Aorta (tissue), 5 donors: ENCODE measurements at places on chromosomes 7 and 10.

DNA sequence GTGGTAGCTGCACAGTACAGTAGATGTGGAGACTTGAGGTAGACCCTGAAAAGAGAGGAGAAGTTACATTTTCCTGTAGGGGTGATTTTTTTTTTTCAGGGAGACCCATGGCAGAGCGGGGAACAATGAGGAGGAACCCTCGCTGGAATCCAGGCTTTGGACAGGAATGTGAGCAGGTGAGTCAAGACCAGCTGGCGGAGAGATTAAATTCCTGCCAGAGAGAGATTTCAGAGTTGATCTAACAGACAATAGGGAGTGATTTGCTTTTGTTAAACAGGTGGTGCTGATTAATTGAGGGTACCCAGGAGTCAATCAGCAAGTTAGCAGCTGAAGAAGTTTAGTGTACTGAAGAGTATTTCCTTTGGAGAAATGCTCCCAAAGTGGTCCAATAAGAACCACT is 41.6 kb upstream of the MINDY3 start:
- no peaks in the 10 kb centered on the region for H3K4me1 ChIP-seq
- no peaks in the 10 kb centered on the region for H3K36me3 ChIP-seq
- no peak for DNase-seq
- H3K27ac ChIP-seq: no peak overlapping the region
- H3K4me3 ChIP-seq: no peak overlapping the region

- H3K27me3 ChIP-seq: no peaks in the 10 kb centered on the region
- no peak overlapping the region for H3K27ac ChIP-seq
- no peaks in the 10 kb centered on the region for H3K36me3 ChIP-seq
- peaks cover 3% of the 10 kb centered on the region for H3K4me1 ChIP-seq
- no peak overlapping the region for H3K4me3 ChIP-seq
These were observed 52.8 kb downstream of the CPEB3 start for GRCh38 chr10:92238054-92238585.

DNA sequence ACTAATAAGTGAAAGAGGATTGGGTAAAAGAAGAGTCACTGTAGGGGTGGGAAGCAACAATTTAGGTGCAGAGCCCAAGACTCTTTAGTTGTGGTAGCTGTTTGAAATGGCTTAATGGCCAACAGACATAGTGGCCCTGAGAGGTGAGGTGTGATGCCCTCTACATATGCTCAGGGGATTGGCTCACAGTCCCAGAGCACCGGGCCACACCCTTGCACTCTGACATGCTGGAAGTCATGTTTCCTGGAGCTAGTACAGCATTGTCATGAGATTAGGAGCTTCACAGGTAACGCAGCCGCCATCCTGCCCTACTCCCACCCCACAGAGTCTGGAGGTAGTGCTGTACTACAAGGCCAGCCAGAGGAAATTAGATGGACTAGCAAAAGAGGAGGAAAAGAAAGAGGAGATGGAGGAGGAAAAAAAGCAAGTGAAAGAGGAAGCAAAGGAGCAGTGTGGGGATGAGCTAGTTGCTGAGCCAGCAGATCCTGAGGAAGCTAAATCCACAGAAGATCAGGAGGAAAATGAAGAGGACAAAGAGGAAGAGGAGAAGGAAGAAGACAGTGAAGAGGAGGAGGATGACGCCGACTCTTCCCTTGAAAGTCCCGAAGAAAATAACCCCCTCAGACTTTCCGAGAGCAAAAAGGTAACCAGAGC is 14.8 kb upstream of the FLNC start:
- DNase-seq: no peak
- H3K27ac ChIP-seq: no peak overlapping the region
- no peaks in the 10 kb centered on the region for H3K36me3 ChIP-seq
- no peaks in the 10 kb centered on the region for H3K27me3 ChIP-seq
- no peak overlapping the region for H3K4me3 ChIP-seq
- no peaks in the 10 kb centered on the region for H3K4me1 ChIP-seq

- no peaks in the 10 kb centered on the region for H3K27me3 ChIP-seq
- H3K27ac ChIP-seq: no peak overlapping the region
- no peaks in the 10 kb centered on the region for H3K36me3 ChIP-seq
- no peak for DNase-seq
- no peak overlapping the region for H3K4me3 ChIP-seq
- H3K4me1 ChIP-seq: no peaks in the 10 kb centered on the region
These were observed 192.5 kb upstream of the SEMA3C start for GRCh38 chr7:81111358-81111757.

DNA sequence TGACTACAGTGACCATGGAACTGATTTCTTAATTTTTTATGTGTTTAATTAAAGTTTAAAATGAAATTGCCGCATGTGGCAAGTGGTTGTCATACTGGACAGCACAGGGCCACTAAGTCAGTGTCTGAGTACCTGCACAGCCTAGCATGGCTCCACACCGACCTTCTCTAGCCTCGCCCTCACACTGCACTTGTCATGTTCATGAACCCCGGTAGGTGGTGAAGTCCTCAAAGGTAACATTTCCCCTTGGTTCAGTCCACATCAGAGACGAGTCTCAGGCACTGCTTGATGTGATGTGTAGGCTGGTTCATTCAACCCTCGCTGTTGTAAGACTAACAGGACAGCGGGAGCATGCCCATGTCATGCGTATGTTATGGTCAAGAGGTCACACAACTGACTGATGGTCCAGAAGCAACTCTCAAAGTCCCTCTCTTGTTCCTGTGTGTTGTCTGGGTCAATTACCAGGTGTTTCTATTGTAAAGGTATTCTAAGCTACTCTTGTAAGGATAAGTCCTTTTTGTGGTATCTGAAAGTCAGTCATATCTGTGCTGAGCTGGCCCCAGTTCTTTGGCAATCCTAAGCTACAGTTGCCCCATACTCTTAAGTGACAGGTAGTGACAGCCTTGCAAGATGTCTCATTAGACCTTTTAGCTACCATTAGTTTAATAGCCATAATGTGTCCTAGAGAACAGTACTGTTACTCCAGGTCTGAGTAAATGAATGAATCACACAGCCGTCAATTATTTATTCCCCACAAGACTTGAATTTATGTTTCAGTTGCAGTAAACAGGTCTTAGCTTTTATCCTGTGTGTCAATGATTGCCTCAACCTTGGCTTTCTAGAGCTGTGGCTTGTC is 32.9 kb upstream of the ZC3HAV1L start:
- no peaks in the 10 kb centered on the region for H3K27me3 ChIP-seq
- DNase-seq: no peak
- H3K27ac ChIP-seq: no peak overlapping the region
- H3K36me3 ChIP-seq: peaks cover 15% of the 10 kb centered on the region
- no peak overlapping the region for H3K4me3 ChIP-seq

GRCh38 chr10:22912763-22913384 is 15.0 kb upstream of the ARMC3 start:
- no peaks in the 10 kb centered on the region for H3K4me1 ChIP-seq
- H3K4me3 ChIP-seq: no peak overlapping the region
- no peaks in the 10 kb centered on the region for H3K36me3 ChIP-seq
- DNase-seq: no peak

DNA sequence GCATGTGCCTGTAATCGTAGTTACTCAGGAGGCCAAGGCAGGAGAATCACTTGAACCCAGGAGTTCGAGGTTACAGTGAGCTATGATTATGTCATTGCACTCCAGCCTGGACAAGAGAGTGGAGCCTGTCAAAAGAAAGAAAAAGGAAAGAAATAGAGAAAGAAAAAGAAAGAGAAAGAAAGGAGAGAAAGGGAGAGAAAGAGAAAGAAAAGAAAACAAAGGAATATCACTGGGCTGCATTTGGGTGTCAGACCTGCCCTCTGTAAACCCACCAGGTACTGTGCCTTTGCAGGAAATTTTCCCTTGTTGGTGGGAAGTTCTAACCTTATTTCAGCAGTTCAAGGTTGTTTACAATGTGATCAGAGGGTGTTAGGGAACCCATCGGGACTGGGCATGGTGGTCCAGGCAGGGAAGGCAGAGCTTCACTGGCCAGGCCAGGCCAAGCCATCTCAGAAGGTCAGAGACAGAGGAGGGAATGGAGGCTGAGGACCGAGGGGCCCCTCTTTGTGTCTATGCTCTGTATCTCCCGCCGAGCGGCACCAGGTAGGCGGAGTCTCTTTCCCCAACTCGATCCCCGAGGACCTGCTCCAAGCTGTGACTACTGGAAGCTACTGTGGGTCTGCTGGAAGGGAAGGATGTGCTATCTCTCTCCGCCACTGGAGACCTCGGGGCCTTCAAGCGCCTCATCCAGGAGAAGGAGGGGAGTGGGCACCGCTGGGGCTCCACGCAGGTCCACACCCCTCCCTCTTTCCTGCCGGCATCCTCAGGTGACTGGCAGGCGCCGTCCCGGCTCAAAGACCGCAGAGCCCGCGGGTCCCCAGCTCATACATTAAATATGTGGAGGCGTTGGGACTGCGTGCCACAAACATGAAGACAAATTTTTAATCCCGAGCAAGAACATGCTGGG is 15.2 kb upstream of the KAZALD1 start:
- H3K4me1 ChIP-seq: no peaks in the 10 kb centered on the region
- no peak overlapping the region for H3K4me3 ChIP-seq
- no peak for DNase-seq

DNA sequence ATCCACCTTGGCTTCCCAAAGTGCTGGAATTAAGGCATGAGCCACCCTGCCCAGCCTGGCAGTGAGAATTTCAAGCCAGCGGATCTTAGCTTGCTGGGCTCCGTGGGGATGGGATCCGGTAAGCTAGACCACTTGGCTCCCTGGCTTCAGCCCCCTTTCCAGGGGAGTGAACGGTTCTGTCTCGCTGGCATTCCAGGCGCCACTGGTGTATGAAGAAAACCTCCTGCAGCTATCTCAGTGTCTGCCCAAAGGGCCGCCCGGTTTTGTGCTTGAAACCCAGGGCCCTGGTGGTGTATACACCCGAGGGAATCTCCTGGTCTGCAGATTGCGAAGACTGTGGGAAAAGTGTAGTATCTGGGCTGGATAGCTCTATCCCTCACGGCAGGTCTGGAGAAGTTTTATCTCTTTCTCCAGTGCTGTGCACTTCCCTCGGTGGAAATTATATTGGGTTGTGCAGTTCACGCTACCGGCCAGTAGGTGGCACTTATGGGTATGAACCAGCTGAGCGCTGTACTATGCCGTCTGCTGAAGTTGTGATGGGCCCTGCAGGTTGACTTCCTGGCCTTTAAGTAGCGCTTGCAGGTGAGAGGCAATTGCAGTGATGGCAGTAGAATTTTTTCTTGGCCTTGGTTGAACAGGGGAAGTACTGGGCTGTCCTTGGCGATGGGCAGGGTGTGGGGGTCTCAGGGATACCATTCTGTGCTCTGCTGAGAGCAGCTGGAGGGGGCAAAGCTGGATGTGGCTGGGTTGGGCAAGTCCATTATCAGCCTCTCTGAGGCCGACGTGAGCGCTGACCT is 138.0 kb upstream of the MTPN start:
- no peak overlapping the region for H3K4me3 ChIP-seq
- no peak for DNase-seq
- no peak overlapping the region for H3K27ac ChIP-seq
- H3K4me1 ChIP-seq: no peaks in the 10 kb centered on the region

- no peak overlapping the region for H3K27ac ChIP-seq
- H3K4me1 ChIP-seq: no peaks in the 10 kb centered on the region
- no peak overlapping the region for H3K4me3 ChIP-seq
- no peak for DNase-seq
- H3K27me3 ChIP-seq: no peaks in the 10 kb centered on the region
These were observed 162.5 kb downstream of the MAGI2 start for GRCh38 chr7:79290841-79291497.

GRCh38 chr7:35657125-35657524 is 37.8 kb downstream of the HERPUD2 start:
- H3K4me3 ChIP-seq: no peak overlapping the region
- H3K36me3 ChIP-seq: no peaks in the 10 kb centered on the region
- H3K4me1 ChIP-seq: no peaks in the 10 kb centered on the region
- no peak overlapping the region for H3K27ac ChIP-seq

DNA sequence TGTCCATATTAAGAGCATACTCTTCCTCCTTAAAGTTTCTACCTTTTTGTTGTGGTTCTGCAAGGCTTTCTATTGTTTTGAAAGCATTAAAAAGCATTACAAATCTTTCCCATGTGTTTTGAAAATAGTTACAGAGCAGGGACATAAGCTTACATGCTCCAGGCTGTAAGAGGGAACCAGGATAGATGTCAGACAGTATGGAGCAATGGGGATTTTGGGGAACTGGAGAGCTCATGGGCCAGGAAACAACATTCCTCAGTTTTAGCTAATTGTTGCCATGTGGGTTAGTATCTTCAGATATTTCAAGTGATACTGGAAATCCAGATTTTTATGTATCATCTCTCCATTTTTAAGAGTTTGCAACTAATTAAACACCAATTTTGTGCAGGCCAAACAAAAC is 3.5 kb downstream of the MDFIC start:
- H3K36me3 ChIP-seq: no peaks in the 10 kb centered on the region
- no peak overlapping the region for H3K27ac ChIP-seq
- no peak overlapping the region for H3K4me3 ChIP-seq
- no peaks in the 10 kb centered on the region for H3K27me3 ChIP-seq
- H3K4me1 ChIP-seq: peaks cover 6% of the 10 kb centered on the region

GRCh38 chr10:69332278-69333010 is 54.1 kb downstream of the HK1 start:
- peak overlapping the region; percentile 98 for H3K27ac ChIP-seq
- H3K4me3 ChIP-seq: no peak overlapping the region
- H3K4me1 ChIP-seq: peaks cover 14% of the 10 kb centered on the region
- no peak for DNase-seq

DNA sequence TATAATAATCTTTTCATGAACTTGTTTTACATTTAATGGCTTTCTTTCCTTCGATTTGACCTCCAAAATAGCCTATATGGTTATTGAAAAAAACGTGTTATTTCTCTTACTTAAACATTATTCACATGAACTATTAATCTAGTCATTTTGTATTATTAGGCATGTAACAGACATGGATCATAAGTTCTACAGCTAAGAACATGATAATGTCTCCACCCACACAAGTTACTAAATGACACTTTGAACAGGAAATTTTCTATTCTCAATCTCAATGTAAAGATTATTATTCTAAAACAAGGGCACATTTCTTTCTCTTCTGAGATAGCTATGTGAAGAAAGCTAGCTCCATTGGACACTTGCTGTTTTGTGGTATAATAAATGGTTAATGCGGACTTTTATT is 10.0 kb downstream of the LAMB4 start:
- H3K27ac ChIP-seq: no peak overlapping the region
- no peak overlapping the region for H3K4me3 ChIP-seq
- no peak for DNase-seq
